Fibroblast of pulmonary artery (primary cell): ENCODE measurements at places on chromosomes 3 and 15.
A peak's percentile ranks its signal among the peaks of the same experiment; 100 is the strongest.

GRCh38 chr3:156038869-156039268 is 81.5 kb upstream of the KCNAB1 start:
- DNase-seq = peak; percentile 24

DNA sequence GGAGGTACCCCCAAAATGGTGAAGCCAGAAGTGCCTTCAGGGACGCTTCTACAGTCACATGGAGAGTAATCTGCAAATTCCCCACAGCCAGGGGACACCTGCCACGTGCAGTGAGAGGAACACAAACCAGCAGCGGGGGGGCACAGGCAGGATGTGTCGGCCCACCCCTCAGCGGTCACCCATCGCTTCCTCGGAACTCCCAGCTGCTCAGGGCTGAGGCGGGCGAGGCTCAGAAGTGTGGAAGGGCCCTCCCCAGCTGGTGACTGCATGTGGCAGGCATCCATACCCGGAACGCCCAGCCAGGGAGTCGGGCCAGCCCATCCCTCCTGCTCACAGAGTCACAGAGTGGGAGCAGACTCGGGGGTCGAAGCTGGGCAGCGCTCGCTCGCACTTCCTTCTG is 63.7 kb downstream of the SLC12A8 start:
- DNase-seq = no peak

GRCh38 chr3:54139630-54140029 is 17.3 kb downstream of the CACNA2D3 start:
- DNase-seq = no peak

DNA sequence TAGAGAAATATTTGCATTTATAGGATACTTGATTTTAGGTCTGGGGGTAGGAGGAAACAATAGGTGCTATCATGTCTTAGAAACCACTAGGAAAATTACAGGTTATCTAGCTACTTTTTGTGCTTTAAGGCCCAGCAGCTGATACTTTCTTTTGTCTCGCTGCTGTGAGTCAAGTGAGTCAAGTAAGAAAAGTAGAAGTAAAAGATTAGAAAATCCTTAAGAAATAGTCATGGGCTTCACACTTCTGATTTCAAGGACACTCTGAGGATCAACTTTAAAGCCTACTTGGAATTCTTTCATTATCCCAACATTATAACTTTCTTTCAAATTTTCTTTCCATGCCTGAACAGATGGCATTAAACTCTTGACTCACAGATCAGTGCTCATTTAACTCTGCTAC is 95.2 kb upstream of the RBMS3 start:
- DNase-seq = no peak

DNA sequence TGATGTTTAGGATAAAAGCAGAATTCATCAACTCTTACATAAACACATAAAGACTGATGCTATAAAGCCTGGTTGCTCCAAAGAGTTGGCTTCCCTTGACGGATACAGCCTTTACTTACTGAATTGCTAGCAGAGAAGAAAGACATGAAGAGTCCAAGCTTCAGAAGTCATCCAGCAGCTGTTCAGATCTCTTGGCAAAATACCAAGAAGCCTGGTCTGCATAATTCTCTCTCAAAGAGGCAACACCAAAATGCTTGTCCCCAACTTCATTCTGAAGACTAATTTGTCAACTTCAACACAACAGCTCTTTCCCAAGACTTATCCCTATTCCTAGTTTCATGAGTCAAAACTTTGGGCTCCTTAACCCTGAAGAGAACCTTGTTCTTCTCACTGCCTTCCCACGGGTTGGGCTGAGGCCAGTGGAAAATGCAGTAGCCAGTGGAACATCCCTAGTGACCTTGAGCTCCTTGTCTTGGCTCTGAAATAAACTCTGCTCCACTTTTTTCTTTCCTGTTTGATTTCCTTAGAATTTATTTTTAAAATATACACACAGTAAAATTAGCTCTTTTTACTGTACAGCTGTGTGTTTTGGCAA is 119.2 kb upstream of the THBS1 start:
- peak; percentile 70 for DNase-seq

- no peak for DNase-seq
Observed at GRCh38 chr3:77539014-77539413, 499.1 kb downstream of the ROBO2 start.

- no peak for DNase-seq
Observed at GRCh38 chr15:41806291-41807181, 21.4 kb upstream of the JMJD7 start.

- DNase-seq = peak; percentile 21
Observed at GRCh38 chr15:86231864-86232721, 152.4 kb downstream of the AGBL1 start.

DNA sequence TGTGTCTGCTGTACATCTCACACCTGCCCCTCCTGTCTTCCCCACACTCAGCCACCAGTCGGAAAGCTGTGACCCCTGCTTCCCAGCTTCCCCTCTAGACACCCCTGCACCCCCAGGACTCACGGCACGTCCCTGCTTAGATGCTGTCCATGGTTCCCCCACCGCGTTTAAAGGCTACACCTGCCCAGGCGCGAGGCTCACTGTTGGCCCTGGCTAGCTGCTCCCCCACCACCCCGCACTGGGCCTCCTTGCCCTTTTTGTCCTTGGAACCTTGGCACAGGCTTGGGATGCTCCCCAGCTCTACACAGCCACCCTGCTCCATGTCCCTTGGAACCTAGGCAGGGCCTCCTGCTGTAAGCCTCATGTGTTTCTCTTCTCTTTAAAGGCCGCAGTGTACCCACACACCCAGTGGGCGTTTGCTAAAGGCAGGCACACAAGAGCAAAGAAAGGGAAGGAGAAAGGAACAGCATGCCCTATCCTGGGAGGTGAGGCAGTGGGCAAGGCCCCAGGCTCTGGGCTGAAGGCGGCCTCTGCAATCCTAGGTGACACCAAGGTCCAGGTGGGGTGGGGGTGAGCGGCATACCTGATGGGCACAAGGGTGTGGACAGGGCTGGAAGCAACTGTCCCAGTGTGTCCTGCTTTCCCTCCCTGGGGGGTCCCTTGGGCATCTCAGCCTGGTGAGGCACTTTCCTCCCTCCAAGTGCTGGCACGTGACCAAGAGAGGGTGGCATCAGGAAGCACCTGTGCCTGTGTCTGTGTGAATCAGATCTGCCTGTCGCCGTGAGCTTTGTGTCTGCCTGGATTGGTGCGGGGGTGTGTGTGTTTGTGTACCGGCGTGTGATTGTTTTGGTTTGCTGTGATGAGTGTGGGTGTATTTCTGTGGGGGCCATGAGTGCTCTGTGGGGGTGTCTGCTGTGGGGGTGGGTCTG is 54.4 kb downstream of the TPRA1 start:
- DNase-seq = no peak

DNA sequence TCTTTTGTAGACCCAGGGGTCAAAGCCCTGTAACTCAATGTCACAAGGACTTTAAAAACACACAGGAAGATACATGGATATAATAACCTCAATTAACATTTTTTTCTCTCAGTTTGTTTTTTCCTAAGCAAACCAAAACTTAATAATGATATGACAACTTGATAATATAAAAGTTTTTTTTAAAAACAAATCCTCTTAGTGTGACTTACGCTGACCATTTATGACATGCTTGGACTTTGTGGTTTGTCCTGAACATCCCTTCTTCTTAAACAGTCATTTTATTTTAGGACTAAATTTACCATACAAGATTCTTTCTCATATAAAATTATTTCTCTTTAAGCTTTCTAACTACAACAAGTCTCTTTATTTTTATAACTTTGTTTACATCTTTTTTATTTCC is 25.4 kb upstream of the FAM3D start:
- peak; percentile 28 for DNase-seq
